Neural progenitor cell (in vitro differentiated cells): ENCODE measurements at places on chromosomes 3 and 15.

DNA sequence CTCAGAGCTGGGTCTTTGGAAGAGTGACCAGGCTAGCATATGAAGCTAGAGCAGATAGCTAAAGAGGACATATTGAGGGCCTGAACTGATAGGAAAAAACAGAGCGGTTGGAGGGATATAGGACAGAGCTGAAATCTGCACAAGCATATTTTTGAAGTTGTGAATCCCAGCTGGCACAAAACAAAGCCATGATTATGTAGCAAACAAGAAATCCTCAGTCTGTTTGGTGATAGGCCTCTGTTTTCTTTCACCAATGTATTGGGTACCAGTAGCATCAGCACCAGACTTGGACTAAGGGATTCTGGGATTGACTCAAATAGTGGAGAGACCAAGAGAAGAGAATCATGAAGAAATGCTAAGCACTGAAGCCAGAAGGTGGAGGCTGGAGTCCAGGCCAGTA lies 151.0 kb downstream of the FAM43A start:
- no peaks in the 10 kb centered on the region for H3K27me3 ChIP-seq
- no peak overlapping the region for H3K4me3 ChIP-seq
- no peaks in the 10 kb centered on the region for H3K4me1 ChIP-seq
- no peak for DNase-seq
- H3K27ac ChIP-seq, result no peak overlapping the region

DNA sequence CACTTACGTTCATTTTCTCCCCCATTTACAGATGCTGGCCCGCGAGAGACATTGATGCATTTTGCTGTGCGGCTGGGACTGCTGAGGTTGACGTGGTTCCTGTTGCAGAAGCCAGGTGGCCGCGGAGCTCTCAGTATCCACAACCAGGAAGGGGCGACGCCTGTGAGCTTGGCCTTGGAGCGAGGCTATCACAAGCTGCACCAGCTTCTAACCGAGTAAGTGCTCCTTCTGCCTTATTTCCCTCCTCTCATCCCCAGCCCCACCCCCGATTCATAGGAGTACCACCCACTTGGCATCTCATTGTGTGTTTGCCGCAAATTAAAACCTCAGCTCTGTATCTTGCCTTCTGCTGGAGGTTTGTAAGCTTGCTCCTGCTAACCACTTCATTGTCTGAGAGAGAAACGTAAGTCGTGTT lies 163.3 kb downstream of the AKAP13 start:
- no peaks in the 10 kb centered on the region for H3K27me3 ChIP-seq
- peaks cover 23% of the 10 kb centered on the region for H3K4me1 ChIP-seq
- no peak for DNase-seq
- H3K4me3 ChIP-seq, result no peak overlapping the region

GRCh38 chr3:25036633-25037032 lies 391.4 kb upstream of the RARB start:
- H3K27ac ChIP-seq, result no peak overlapping the region
- no peak for DNase-seq
- H3K27me3 ChIP-seq, result no peaks in the 10 kb centered on the region
- no peak overlapping the region for H3K4me3 ChIP-seq
- peaks cover 4% of the 10 kb centered on the region for H3K4me1 ChIP-seq
- H3K36me3 ChIP-seq, result no peaks in the 10 kb centered on the region

DNA sequence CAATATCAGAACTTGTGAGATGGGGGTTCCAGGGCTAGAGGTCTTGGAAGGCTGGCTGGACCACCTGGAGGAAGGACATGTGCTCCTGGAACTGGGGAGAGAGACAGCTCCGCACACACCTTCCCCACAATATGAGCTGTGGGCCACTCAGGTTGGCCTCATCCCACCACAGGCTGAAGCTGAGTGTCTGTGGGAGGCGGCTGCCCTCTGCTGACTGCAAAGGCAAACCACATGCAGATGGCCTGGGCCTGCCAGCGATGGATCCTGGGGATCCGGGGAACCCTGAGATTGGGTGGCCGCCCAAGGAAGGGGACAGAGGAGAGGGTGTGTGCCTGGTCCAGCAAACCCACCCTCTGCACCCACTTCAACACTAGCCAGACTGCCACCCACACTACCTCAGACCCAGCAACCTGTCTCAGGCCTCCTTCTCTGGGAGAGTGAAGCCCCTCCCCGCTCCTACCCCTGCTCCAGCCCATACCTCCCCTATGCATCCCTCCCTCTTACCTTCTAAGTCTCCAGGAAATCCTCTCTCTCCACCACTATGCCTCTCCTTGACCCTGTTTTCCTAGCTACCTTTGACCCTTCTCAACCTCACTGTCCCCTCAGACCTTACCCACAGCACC lies 44.8 kb downstream of the CYP11A1 start:
- H3K4me3 ChIP-seq, result no peak overlapping the region
- peaks cover 15% of the 10 kb centered on the region for H3K4me1 ChIP-seq
- H3K36me3 ChIP-seq, result no peaks in the 10 kb centered on the region
- peak; percentile 84 for DNase-seq
- no peak overlapping the region for H3K27ac ChIP-seq

- H3K4me3 ChIP-seq, result no peak overlapping the region
- H3K27ac ChIP-seq, result peak overlapping the region; percentile 23
- no peaks in the 10 kb centered on the region for H3K36me3 ChIP-seq
- peaks cover 14% of the 10 kb centered on the region for H3K4me1 ChIP-seq
- peak; percentile 54 for DNase-seq
Measured at GRCh38 chr3:166190360-166190759, 353.1 kb upstream of the BCHE start.

DNA sequence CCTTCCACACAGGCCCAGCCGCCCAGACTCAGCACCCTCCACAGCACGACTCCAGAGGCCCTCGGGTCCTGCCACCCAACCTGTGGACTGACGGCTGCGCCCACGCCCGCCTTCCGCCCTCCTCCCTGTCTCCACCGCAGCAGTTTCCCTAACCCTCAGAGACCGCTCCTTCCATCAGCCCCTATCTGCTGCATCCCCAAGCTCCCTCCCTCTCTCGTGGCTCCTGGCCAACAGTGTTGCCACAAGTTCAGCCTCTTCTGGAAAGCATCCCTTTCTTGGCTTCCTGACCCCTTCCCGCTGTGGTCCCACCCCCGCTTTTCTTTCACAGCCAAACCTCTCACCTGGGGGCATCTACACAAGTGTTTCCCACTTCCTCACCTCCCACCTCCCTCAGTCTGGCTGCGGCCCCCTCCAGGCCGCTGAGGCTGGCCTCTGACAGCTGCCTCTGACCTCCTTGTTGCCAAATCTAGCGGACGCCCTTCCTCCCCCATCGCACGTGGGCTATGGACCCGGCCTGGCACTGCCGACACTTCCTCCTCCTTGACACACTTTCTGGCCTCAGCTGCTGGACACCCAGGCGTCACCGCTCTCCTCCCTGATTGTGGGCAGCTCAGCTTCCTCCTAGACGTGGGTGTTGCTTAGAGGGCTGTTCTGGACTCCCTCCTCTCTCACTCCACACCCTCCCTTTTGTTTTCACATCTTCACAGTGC lies 168.8 kb upstream of the TLE3 start:
- H3K4me1 ChIP-seq, result peaks cover 39% of the 10 kb centered on the region
- no peaks in the 10 kb centered on the region for H3K27me3 ChIP-seq
- no peaks in the 10 kb centered on the region for H3K36me3 ChIP-seq
- no peak overlapping the region for H3K27ac ChIP-seq

- H3K36me3 ChIP-seq, result no peaks in the 10 kb centered on the region
- H3K27me3 ChIP-seq, result no peaks in the 10 kb centered on the region
- H3K4me1 ChIP-seq, result no peaks in the 10 kb centered on the region
- H3K27ac ChIP-seq, result no peak overlapping the region
- no peak overlapping the region for H3K4me3 ChIP-seq
Measured at GRCh38 chr3:72144773-72145505, 360.0 kb upstream of the PROK2 start.

- H3K4me1 ChIP-seq, result peaks cover 6% of the 10 kb centered on the region
- DNase-seq, result peak; percentile 72
- no peak overlapping the region for H3K4me3 ChIP-seq
Measured at GRCh38 chr15:92383519-92384324, 10.0 kb upstream of the ST8SIA2 start.

DNA sequence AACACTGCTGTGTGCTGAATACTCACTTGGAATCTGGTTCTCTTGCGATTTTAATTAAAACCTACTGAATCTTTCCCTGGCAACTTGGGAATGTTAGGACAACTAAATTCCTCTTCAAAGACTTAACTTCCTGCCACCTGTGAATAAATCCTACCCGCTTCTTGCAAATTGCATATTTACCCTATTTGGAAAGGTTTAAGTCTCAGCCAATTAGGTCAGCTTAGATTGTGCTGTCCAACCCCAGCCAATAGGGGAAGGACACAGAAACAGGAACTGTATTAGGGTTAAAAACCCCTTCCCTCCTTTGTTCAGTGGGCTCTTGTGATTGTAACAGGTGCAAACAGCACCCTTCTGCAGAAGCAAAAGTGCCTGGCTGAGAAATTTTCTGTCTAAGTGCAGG lies 38.6 kb upstream of the FSTL1 start:
- H3K27ac ChIP-seq, result peak overlapping the region; percentile 34
- H3K4me3 ChIP-seq, result no peak overlapping the region
- DNase-seq, result peak; percentile 15
- no peaks in the 10 kb centered on the region for H3K27me3 ChIP-seq
- H3K4me1 ChIP-seq, result peaks cover 19% of the 10 kb centered on the region

DNA sequence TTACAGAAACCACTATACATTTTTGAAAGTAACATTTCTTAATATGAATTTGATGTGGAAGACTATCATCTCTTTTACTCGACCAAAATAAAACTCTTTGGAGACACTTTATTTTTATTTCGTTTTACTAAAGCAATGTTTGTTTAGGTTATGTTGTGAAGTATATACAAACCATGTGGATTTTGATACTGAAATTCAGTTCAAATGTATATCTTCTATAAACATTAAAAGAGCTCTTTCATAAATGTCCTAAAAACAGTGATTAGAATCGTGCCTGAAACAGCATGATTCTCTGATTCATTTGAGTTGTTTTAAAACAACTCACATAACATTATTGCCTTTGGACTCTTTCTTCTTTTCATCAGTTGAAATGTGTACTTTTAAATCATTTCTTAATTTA lies 373.7 kb upstream of the GOLIM4 start:
- H3K4me1 ChIP-seq, result peaks cover 13% of the 10 kb centered on the region
- peaks cover 6% of the 10 kb centered on the region for H3K36me3 ChIP-seq
- H3K27ac ChIP-seq, result no peak overlapping the region
- no peaks in the 10 kb centered on the region for H3K27me3 ChIP-seq

DNA sequence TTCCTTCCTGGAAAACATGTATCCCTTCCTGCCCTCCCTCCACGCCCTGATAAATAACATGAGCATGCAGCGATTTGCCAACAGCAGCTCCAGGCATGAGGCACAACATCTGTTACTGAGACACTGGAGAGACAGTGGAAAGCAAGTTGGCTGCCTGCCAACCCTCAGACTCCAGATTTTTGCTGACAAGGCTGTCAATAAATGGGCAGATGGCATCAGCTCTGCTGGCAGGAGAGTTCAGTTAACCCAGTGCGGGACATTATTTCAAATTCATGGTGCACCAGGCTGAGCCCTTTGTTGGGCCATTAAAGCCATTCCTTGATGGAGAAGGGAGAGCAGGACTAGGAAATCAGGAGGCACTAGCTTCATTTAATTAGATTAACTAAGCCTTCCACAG lies 293.3 kb downstream of the MEX3B start:
- no peak overlapping the region for H3K27ac ChIP-seq
- no peak overlapping the region for H3K4me3 ChIP-seq
- peak; percentile 41 for DNase-seq
- H3K27me3 ChIP-seq, result no peaks in the 10 kb centered on the region

DNA sequence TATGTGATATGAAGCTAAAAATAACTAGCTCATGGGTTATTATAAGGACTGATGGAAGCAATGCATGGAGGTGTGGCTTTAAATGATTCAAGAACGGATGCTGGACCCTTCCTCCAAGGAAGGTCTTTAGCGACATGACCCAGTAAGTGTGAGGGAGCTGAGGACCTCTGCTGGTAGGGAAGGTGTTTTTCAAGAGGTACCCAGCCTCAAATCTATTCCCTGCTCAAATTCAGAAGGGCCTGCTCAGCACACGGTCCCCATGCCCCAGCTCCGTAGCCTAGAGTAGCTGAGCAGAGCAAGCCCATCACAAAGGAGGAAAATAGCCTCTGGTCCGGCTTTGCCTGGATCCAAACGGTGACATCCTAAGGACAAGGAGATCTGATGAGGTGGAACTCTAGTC lies 266.2 kb upstream of the IGF1R start:
- H3K27me3 ChIP-seq, result no peaks in the 10 kb centered on the region
- DNase-seq, result no peak
- H3K4me3 ChIP-seq, result no peak overlapping the region
- peaks cover 9% of the 10 kb centered on the region for H3K4me1 ChIP-seq
- no peaks in the 10 kb centered on the region for H3K36me3 ChIP-seq

DNA sequence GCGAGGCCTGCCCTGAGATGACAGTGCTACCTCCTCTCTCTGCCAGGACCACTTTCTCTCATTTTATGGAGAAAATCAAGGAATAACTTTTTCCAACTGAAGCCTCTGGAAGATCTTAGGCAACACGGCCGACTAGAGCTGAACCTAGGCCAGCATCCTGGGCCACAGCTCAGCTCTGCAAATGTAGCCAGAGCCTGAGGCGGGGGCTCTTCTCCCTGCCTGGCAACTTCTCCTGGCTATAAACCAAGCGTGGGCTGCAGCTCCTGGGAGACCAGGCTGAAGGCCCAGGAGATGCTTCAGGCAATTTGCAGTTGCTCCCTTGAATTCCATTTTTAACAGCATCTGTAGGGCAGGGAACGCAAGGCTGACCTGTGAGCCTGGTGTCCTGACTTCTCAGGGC lies 74.9 kb downstream of the CEMIP start:
- H3K4me1 ChIP-seq, result peaks cover 17% of the 10 kb centered on the region
- no peaks in the 10 kb centered on the region for H3K27me3 ChIP-seq
- DNase-seq, result no peak
- no peaks in the 10 kb centered on the region for H3K36me3 ChIP-seq
- H3K27ac ChIP-seq, result no peak overlapping the region
- H3K4me3 ChIP-seq, result no peak overlapping the region

DNA sequence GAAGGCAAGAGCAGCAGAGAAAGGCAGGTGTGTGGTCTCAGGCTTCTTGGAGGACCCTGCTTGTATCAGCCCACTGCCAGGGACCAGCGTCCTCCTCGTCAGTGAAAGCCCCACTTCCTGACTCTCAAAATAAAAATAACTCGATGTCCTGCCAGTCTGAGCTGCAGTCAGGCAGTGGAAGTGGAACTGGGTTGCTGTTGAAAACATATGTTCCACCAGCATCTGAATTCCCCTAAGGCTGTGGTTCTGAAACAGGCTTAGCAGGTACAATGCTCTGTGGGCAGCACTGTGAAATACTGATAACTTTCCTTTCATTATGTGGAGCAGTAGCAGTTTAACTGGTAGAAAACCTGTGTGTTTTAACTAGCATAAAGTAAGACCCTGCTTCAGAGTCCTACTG lies 121.6 kb upstream of the EIF1B start:
- no peak overlapping the region for H3K4me3 ChIP-seq
- H3K27ac ChIP-seq, result no peak overlapping the region
- DNase-seq, result no peak
- no peaks in the 10 kb centered on the region for H3K27me3 ChIP-seq
- no peaks in the 10 kb centered on the region for H3K36me3 ChIP-seq
- H3K4me1 ChIP-seq, result peaks cover 7% of the 10 kb centered on the region
